ENCODE measurements at places on chromosomes 1 and 21. TPM values are rescaled to one million over a fixed set of nuclear protein-coding genes. Genes with fewer than 3 reads are reported as not detected.

KCNJ6 gene
- total RNA-seq: not detected

SPEN gene
- total RNA-seq: 32.3 TPM

PRAMEF5 gene
- total RNA-seq: not detected

PAPPA2 gene
- total RNA-seq: 14.9 TPM

TMEM81 gene
- 2.4 TPM for total RNA-seq

C2CD4D gene
- 0.17 TPM for total RNA-seq

KRTAP19-2 gene
- not detected for total RNA-seq

GRCh38 chr1:206578068-206578977, 33.9 kb downstream of the EIF2D start:
- no peak for DNase-seq

DNA sequence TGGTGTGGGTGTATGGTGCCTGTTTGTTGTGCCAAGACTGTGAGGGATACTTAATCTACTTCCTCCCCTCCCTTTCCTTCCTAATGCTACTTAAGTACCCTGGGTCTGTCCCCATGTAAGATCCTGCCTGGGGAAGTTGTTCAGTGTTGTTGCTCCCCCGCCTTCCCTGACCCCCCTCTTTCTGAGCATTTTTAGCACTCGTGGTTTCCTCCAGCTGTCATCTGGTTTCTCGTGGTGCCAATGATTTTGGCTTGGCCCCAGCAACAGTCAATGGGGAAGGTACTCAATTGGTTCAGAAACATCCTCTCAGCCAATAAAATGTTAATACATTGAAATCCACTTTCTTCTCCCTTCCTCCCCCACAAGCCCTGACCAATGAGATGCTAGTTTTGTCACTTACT, 8.0 kb upstream of the B4GALT3 start:
- no peak for DNase-seq

- no peak for DNase-seq
These were observed 269.7 kb downstream of the LMO4 start for GRCh38 chr1:87598429-87598828.

GRCh38 chr1:181126289-181126688, 37.8 kb downstream of the IER5 start:
- no peak for DNase-seq

GRCh38 chr1:186715887-186716809, 35.9 kb upstream of the PTGS2 start:
- DNase-seq: no peak

- DNase-seq: no peak
These were observed 187.8 kb downstream of the SLC44A5 start for GRCh38 chr1:75423136-75423535.

GRCh38 chr1:13782634-13783360, 82.8 kb downstream of the PRDM2 start:
- DNase-seq: no peak

DNA sequence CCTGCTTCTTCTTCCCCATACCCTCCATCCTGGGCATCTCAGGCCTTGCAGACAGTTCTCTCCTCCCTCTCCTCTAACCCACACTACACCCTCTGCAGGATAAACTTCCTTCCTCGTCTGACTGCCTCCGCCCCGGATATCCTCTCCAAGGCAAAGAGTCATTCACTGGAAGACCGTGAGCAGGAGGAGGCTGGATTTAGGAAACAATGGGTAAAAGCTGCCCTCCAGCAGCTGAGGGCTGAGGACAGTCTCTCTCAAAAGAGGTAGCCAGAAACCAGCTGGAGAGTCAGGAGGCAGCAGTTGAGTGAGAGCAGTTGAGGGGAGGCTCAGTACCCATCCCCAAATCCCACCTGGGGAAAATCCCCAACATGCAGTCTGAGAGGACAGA, 1.4 kb downstream of the CSRP1 start:
- peak; percentile 74 for DNase-seq

GRCh38 chr1:247638781-247639180, 33.4 kb downstream of the OR2G3 start:
- no peak for DNase-seq

DNA sequence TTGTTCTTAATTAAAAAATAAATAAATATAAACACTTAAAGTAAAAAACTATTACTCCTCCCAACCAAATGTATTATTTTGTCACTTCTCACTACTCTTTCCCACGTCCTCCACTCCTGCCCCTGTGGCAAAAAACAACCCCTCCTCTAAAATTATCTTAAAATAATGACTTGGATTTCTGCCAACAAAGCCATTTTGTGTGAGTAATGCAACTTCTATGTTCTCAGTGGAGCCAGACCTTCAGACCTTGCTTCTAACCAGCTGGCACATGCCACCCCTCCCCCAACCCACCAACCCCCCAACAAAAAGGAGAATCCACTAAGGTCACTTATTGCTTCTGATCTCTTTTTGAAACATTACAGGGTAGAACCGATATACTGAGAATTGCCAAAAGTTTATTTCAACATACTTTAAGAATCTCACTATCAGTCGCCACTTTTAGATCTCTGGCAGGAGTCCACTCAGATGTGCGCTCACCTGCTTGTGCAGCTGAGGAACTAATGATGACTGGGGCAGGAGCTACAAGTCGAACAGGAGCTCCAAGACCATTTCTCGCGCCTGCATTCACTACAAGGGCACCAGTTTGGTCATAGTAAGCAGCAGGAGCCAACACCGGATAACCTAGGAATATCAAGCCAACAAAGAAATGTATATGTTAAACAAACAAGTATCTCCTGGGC, 58.3 kb upstream of the SDC3 start:
- DNase-seq: peak; percentile 31

DNA sequence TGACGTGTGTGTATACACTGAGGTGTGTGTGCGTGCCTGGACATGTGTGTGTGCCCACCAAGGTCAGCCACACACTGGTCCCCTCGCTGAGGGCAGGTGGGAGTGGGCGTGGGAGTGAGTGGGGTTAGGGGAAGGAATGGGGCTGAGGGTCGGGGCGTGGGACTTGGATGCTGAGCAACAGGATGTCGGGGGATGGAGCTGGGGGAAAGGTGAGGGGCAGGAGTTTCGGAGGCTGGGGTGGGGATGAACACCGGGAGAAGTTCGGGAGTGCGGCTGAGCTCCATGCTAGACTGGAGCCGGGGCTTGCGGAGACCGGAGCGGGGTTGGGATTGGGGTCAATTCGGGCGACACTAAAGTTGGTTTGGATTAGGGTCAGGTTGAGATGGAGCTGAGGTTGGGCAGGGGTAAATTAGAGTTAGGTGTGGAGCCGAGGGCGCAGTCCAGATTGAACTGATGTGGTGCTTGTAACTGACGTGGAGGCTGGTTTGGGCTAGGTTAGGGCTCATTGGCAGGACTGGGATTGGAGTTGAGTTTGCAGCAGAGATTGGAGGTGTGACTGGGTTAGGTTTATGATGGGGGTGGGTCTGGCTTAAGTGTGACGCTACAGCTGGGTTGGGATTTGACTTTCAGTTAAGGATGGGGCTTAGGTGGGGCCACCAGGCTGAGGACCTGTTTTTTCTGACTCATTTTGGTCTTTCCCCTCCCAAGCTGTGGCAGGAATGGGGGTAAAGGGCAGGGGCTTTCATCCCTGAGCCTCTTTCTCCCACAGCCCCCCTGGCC, 3.3 kb upstream of the GUCA2A start:
- no peak for DNase-seq

GRCh38 chr21:42847726-42848125, 31.6 kb downstream of the WDR4 start:
- DNase-seq: no peak

GRCh38 chr21:38380481-38381137, 117.7 kb downstream of the ERG start:
- DNase-seq: no peak

DNA sequence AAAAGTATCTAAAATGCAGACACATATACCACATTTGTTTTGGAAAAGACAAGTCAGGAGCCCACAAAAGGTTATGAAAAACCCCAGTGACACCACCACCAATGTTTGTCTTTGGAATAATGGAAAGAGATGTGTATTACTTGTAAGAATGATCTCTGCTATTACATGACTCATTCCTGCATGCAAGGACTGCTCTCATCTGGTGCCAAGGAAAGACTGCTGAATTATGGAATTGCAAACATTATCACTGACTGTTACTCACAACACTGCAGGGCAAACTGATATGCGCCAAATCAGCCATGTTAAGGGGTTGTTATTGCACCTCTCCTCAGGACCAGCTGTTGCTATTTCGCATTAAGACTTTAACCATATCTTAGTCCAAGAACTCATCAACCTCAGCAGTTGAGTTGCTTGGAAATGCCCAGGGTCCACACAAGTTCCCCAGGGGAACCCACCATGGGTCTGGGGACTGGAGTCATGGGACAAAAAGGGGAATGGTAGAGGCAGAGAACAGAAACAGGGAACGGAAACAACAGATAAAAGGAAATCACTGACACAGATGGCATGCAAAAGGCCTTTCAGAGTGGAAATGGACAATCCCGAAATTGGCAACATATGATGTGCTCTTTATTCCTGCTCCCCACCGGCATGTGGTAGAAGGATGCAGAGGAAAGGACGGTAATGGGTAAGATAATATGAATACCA, 34.4 kb downstream of the CAPZB start:
- peak; percentile 90 for DNase-seq

DNA sequence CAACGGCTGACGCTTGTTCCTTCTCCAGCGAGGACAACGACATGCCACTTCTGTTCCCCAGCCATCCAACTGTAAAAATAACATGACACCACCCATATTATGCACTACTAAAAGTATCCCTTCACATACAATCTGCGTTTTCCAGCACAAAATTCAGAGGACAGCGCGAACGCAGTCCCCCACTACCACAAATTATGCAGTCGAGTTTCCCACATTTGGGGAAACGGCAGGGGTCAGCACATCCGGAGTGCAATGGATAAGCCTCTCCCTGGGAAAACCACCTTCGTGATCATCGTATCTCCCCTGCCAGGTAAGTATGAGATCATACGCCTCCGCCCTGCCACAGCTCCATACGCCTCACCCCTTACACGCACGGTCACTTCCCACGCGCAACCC, 120.9 kb downstream of the PPIAL4G start:
- DNase-seq: peak; percentile 39

DNA sequence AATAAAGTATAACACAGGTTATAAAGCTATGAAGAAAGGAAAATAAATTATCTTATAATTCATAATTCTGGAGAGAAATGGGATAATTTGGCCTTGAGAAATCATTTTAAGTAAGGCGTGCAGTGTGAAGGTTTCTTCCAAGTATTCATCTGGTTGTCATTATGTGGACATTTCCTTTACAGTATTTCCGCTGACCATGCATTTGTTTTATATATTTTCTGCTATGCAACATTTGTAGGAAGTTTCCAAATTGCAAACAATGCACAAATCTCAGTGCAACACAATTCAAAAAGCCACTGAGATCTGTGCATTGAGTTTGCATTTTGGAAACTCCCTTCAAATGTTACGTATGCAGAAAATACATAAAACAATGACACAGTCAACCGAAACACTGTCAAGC, 17.8 kb downstream of the ZNF670 start:
- DNase-seq: no peak

DNA sequence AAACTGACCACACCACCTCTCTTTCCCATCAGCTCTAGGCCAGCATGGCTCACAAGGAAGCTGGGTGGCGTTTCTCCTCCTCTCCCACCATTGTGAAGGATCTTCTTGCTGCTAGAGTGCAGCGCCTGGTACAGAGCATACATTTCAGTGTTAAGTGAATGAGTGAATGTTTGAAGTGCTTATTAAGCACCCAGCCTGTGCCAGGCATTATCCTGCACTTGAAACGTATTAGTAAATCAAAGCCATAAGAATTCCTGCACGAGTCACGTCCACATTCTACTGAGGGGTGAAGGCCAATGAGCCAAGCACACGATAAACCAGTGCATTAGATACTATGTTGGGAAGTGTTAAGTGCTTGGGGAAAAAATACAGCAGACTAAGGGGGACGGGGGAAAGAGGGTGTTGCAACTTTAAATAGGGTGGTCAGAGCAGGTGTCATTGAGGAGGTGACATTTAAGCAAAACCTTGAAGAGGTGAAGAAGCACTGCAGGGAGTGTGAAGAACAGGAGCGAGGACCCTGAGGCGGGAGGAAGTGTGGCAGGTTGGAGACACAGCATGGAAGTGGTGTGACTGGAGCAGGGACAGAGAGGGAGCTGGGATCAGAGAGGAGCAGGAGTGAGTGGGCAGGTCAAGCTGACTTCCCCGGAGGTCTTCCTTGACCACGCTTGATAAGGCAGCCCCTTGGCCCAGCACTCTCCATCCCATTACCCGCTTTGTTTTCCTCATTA, 48.5 kb upstream of the LRRN2 start:
- DNase-seq: no peak

DNA sequence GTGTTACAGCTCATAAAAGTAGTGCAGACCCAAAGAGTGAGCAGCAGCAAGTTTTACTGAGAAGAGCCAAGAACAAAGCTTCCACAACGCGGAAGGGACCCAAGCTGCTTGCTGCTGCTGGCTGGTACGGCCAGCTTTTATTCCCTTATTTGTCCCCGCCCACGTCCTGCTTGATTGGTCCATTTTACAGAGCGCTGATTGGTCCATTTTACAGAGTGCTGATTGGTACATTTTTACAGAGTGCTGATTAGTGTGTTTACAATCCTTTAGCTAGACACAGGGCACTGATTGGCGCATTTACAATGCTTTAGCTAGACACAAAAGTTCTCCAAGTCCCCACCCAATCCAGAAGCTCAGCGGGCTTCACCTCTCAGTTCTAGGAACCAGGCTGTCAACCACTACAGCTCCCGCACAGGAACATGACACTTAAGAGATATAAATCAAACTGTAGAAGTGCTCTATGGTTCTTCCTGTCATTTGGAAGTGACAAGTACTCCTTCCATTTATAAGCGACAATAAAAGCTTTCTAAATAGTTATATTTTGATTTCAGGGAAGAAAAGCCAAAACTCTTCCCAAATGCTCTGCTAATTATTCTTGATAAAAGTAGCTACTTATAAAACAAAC, 28.5 kb downstream of the RNF115 start:
- DNase-seq: no peak

GRCh38 chr21:21290751-21291150, 292.5 kb downstream of the NCAM2 start:
- no peak for DNase-seq

DNA sequence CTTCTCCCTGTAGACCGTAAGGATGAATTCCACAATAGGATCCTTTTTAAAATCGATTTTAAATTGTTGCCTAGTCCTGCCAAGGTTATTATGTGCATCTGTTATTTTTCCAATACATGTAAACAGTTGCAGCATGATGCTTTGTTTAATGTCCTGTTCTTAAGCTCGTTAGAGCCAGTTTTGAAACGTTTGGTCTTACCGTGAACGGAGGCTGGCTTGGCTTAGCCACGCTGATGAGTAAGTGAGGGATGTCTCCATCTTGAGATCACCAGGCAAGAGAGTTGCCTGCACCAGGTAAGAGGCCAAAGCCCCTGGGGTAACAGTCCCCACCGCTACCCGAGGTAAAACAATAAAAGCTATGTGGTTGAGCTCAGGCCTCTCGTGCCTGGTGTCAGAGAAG, 17.3 kb downstream of the CSTB start:
- no peak for DNase-seq

GRCh38 chr1:56135864-56136147, 443.6 kb downstream of the PLPP3 start:
- DNase-seq: no peak

GRCh38 chr1:160838888-160839287, 23.8 kb downstream of the CD244 start:
- no peak for DNase-seq

Data from mammary epithelial cell (primary cell).